CD4-positive, alpha-beta T cell treated with Interferon alpha-2 for 1 hour (primary cell): ENCODE measurements at places on chromosomes 5 and 9.
A peak's percentile ranks its signal among the peaks of the same experiment; 100 is the strongest.

- DNase-seq, result no peak
These were observed 31.0 kb upstream of the DENND1A start for GRCh38 chr9:123960965-123961364.

DNA sequence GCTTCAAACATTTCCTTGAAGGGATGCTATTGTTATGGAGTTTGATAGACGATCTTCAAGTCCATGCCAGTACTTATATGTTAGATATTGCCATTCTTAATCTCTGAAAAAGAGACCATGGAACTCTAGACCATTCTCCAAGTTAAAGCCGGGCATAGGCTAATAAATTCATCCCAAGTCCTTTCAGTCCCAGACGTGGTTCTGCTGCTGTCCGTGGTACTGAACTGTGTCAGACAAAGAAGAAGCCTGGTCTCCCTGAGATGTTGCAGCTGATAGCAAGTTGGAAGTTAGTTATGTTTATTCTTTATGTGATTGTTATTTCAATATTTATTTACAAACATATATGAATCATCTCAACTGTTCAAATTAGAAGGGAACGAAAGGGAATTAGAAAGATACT, 158.7 kb downstream of the NMUR2 start:
- no peak for DNase-seq

DNA sequence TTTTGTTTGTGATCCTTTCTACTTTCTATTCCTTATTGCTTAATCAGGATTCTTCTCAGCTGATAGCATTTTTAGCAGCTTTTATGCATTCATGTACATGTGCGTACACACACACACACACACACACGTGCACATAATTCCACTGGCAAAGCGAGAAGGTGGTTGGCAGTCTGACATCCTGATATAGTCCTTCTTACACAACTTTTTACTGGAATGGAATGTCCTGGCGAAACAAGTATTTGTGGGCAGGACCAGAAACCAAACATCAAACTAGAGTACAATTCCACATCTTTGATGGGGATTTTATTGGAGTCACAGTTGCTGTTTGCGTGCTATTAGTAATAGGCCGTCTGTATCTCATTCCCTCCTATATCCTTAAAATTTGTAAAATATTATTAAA, 356.5 kb downstream of the CCDC171 start:
- no peak for DNase-seq

- DNase-seq, result no peak
These were observed 21.6 kb downstream of the CEMIP2 start for GRCh38 chr9:71746758-71747125.

- no peak for DNase-seq
These were observed 24.7 kb upstream of the MAPK9 start for GRCh38 chr5:180316586-180316985.

GRCh38 chr5:149852641-149853330, 91.8 kb downstream of the PDE6A start:
- peak; percentile 37 for DNase-seq

DNA sequence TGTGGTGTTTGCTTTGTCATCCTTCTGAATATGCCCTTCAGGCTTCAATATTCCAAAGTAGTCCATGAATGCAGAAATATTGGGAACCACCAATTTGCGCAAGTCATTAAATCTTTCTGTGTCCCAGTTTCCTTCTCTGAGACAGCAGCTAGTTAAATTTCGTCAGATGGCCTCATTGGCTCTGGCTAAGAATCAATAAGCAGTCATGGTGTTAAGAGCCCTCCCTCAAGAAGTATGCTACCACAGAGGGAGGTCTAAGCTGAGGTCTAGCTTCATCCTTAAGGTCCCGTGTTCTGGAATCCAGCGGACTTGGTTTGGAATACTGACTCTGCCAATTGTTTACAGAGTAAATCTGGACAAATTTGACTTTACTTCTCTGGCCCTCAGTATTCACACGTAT, 59.1 kb upstream of the C5orf58 start:
- no peak for DNase-seq

GRCh38 chr5:7348168-7348854, 47.6 kb upstream of the ADCY2 start:
- DNase-seq, result no peak

DNA sequence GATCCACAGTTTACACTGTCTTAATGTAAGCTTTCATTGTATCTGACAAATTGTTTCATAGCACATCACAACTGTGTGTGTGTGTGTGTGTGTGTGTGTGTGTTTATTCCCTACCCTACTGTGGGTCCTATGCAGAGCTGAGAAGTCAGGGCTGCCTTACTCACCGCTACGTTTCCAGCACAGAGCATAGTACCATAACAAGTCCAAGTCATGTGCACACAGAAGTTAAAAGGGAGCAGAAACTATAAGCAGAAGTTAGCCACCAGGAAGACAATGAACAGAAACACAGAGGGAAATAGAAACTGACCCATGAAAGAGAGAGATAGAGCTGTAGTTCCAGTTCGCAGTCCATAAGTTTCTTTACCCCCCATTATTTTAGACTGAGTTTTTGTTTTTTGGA, 38.2 kb upstream of the DMXL1 start:
- peak; percentile 62 for DNase-seq

GRCh38 chr5:58505502-58505901, 14.3 kb downstream of the GAPT start:
- DNase-seq, result no peak

DNA sequence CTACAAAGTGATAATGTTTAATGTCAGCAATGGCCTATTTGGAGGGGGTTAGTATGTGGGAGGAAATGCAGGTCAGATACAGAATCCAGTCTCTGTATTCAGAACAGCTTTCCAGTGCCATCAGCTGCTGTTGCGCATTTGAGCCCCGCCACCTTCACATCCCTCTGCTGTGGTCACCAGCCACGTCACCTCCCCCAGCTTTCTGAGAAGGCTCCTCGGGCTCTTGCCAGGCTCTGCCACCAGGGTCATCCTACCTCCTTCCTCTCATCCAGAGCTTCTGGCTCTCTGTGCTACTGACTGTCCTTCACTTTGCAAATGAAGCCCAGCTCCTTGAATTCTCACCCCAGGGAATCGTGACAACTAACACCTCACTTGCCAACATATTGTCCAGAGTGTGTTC, 138.8 kb downstream of the PIK3R1 start:
- DNase-seq, result no peak

DNA sequence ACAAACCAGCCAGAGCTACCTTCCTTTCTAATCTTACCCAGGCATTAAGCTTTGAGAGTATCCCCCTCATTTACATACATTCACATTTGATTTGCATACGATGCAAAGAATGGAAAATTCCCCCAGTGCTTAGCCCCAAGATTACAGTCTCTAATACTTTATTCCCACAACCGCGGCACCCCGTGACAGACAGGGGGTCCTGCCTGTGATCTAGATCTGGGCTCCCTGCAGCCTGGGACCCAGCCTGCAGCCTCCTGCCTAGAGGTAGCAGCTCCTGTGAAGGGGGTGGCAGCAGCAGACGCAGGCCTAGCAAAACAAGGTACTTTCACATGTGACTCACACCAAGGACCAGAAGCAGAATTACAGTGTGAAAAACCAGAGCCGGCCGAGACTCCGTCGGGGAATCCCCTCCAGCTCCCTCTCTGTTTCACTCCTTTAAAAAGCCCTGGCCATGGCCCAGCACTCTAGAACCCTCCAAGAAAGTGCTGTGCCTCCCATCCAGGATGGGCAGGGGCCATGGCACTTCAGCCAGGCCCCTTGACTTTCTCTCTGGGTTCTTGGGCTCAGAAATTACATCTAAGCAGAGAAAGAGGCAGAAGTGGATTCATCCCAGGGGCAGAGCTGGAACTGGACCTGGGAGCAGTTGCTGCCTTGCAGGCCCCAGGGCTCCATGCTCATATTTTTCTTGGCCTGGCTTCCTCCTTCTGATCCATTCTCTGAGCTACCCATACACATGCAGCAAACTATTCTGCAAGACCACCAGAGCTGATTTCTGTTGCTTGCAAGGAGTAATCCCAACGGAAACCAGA, 14.0 kb upstream of the TCF7 start:
- peak; percentile 85 for DNase-seq

GRCh38 chr9:78572266-78572665, 275.3 kb downstream of the PSAT1 start:
- no peak for DNase-seq

- no peak for DNase-seq
These were observed 127.2 kb downstream of the CTNND2 start for GRCh38 chr5:11777096-11777495.

GRCh38 chr5:177222269-177222668, 81.2 kb downstream of the RAB24 start:
- DNase-seq, result no peak

DNA sequence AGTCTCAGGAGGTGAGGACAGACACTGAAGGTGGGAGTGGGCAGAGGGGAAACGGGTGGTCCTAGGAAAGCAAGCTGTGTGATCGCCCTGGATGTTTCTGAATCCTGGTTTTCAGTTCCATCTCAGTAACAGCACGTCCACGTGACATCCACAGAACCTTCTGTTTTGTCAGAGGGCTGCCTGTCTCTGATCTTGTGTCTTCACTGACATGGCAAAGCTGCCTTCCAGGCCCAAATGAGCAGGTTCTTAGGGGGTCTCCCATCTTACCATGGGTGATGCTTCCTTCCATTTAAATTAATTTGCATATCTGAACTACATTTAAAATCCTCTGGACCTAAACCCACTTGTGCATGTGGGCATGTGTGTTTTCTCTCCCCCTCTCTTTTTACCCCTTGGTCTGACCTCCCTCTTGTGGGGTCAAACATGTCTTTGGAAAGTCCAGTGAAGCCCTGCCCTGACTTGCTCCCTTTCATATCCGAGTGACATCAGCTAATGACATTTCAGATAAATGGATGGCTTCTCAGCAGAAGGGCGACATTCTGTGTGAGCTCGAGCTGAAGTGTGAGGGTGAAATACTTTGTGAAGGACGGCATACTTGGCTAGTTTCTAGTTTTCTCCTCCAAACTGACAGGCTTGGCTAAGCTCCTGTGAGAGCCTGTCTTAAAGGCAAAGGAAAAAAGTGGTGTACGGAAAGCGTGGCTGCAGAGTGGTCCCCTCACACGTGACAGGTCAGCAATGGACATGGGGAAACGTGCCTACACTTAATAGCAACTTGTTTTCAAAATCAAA, 204.8 kb upstream of the S1PR3 start:
- no peak for DNase-seq

DNA sequence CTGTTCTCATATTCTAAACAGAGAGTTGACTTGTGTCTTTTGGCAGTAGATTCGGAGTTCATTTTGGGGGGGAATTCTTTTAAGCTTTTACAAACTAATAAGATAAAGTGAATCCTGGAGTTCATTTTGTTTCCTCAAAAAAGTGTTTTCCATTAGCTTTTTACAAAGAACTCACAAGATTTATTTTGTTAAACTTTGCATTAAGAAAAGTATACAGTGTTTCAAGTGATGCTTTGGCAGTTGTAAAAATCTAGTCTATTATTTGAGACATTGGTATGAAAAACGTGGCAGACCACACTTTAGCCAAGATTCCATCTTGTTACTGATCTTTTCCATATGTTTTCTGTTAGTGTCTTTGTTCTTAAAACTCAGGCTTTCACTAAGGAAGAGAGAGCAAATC, 1.2 kb upstream of the OMD start:
- DNase-seq, result no peak

DNA sequence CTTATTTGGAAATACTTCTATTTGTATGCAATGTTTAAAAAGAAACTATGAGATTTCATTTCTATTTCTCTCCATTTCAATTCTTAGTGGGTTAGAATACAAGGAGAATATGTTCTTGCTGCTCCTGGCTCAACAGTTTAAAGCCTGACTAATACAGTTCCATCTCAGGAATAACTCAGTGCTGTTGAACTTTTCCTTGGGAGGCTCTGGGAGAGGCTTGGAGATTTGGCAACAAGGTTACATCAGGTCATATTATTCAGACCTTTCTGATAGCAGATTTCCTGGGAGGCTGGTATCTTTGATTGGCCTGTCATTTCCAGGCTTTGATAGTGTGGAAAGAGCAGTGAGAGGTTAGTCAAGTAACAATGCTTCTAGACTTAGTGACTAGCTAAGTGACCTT, 481.7 kb upstream of the KLF4 start:
- no peak for DNase-seq

- no peak for DNase-seq
These were observed 172.8 kb downstream of the CARTPT start for GRCh38 chr5:71891856-71892255.

GRCh38 chr9:108383796-108384195, 472.0 kb downstream of the ACTL7B start:
- no peak for DNase-seq

- no peak for DNase-seq
These were observed 290.8 kb downstream of the MSX2 start for GRCh38 chr5:175015028-175015685.

DNA sequence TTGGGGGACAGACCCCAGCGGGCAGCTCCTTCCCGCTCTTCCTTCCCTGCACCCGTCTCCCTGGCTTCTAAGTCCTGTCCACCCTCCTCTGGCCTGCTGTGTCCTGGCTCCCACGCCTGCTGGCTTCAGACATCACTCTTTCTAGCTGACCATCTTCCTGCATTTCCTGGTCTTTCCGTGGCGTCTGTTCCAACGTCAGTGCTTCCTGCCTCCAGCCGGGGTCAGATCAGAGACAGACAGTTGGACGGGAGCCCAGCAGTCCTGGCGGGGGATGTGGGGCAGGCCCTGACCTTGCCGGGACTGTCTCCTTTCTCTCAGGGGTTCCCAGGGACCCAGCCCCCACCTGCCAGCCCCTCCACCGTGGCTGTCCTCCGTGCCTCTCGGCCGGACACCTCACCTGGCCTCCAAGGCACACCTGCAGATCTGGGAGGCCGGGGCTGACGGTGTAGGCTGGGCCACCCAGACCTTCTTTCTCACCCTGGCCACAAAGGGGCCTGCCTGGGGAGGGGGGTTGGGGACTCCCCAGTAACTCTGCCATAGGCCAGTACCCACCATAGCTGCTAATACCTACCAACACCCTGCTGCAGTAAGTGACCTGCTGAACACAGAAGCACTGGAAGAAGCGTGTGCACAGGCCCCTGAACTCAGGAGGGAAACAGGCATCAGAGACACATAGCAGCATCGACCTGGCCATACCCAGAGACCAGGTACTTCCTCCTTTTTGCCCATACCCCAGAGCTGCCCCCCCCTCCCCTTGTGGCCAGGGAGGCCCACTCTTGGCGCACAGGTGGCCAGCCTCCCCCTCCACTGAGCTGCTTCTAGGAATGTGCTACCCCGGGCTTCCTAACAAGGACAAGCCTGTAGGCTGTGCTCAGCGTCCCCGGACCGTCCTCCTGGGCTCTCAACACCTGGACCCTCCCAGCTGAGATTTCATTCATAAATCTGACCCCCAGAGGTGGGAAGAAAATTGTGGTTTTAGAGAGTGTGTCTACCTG, 5.1 kb downstream of the NRARP start:
- DNase-seq, result no peak

DNA sequence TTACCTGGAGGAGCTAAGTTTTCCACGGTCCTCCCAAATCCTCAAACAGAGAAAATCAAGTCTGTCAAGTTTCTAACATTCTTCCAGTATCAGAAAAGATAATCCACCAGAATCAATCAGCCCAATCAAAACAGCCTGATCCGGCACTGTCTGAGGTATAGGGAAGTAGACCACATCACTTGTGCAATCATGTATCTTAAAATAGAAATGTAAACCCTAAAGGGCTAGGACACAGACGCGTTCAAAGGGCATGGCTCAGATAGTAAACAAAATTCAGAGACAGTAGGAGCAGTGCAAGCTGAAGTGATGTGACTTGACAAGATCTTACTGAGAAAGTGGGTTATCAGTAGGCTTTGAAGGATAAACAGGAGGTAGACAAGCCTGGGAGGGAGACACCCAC, 252.4 kb upstream of the DAPK1 start:
- DNase-seq, result no peak
